ENCODE measurements at places on chromosomes 7 and 10.

DNA sequence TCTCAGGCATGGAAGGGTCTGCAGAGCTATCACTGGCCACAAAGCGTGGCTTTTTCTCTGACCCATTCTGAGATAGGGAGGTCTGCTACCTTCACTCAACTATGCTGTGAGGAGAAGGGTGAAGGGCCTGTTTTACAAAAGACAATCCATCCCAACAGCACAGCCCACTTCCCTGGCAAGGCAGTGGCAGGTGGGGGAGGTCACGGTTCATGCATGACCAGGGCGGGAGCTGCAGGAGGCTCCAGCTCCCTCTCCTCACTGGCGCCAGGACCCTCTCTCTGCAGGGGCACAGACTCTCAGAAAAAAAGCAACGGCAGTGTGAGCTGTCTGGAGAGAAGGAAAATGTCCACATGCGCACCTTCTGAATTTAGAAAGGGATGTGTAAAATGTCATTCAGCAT is 28.5 kb downstream of the GRB10 start:
- no peak for DNase-seq

- no peak for DNase-seq
These were observed 131.5 kb downstream of the CCDC7 start for GRCh38 chr10:32577448-32577847.

DNA sequence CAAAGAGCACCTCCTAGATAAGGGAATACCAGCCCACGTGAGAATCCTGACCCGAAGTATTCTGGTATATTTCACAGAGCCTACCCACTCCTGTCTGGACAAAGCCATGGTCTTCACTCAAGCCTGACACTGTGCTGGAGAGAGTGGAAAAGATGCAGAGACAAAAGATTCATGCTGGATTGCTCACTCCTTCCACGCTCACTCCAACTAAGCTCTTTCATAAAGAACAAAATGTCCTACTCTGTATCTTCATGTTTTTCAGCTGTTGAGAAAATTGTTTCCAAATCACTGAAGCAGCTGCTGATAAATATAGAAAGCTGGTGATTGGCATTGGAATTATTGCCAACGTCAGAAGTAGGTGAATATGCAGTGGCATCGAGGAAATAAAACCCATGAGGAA is 106.0 kb downstream of the ABLIM1 start:
- no peak for DNase-seq

DNA sequence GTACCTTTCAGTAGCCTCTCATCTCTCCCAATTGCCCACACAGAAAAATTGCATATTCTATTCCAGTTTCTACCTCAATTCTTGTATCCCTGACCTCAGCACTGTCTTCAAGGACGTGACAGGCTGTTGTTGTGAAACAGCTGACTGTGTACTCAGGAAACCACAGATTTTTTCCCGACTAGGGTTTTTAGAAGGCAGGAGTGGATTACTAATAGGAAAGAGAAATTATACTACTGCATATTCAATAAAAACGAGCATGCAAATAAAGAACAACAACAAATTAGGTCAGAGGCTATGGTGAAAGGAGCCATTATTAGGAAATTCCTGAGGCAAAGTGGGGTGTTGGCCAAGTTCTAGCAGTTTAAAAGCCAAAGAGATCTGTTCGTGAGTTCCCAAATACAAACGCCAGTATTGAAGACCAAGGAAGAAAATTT is 93.4 kb downstream of the DOCK4 start:
- DNase-seq, result no peak

GRCh38 chr7:39367943-39368342 is 198.3 kb upstream of the YAE1 start:
- no peak for DNase-seq

DNA sequence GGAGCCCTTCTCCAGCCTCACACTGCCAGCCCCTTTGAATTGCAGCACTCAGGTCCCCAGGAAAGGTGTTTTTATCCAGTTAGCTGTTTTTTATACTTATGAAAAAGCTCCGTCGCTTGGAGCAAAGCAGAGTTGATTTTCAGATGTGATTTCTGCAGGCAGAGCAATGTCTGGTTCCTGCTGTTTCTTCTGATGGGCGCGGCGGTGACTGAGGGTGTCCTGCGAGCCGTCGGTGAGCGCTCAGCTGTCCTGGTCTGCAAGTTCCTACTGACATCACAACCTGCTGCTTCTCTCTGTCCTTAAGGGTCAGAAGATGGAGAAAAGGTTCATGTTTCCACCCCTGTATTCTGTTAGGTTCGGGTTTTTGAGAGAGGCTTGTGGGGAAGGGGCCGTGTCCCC is 109.6 kb upstream of the FAM20C start:
- DNase-seq, result no peak

DNA sequence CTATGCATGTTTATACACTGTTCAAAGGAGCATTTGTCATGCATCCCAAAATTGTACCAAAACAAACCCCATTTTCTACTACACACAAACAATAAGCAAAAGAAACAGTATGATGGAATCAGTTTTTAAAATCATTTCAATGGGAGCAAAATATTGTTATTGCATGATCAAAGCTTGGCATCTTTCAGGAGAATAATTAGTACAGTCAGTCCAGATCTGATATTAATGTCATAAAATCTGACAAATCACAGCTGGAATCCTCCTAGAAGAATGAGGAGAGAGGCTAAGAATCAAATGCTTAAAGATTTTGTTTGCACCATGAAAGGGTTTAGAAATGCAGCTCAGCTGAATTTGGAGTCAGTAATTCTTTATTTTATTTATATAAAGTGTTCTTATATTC is 229.7 kb upstream of the SEMA3E start:
- DNase-seq, result no peak

- no peak for DNase-seq
These were observed 256.4 kb downstream of the KIAA1217 start for GRCh38 chr10:24465124-24465874.

GRCh38 chr7:149716007-149716931 is 57.1 kb downstream of the ZNF467 start:
- DNase-seq, result no peak

GRCh38 chr10:89283025-89283935 is 18.6 kb upstream of the IFIT2 start:
- no peak for DNase-seq

DNA sequence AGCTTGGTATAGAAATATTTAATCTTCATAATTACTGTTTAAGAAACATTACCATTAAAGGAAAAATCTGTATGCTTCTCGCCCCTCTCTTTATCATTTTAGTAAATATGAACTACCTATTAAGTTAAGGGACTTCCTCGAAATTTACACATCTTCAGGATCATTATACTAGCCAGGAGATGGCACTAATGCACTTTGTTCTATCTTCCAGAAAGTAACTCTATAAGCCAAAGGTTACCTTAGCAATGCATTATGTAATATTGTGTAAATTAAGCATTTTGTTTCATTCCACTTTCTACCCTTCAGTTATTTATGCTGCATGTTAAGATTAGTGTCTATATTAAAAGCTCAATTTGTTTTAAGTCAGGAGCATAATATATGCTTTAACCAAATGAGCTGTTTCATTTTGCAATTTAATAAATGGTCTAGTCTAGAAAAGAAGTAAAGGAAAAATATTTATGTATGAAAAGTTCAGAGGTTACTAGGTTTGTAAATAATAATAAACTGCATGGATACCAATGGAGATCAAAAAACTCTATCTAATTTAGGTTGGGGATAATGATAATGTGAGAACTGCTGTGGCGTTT is 128.5 kb downstream of the ANKRD7 start:
- DNase-seq, result no peak

GRCh38 chr7:39259391-39260003 is 281.8 kb downstream of the POU6F2 start:
- no peak for DNase-seq

GRCh38 chr7:7805511-7806153 is 87.2 kb upstream of the RPA3 start:
- no peak for DNase-seq

- DNase-seq, result no peak
These were observed 93.8 kb downstream of the CPXM2 start for GRCh38 chr10:123797813-123798212.

- peak; percentile 5 for DNase-seq
These were observed 112.1 kb downstream of the VPS41 start for GRCh38 chr7:38796626-38797501.

DNA sequence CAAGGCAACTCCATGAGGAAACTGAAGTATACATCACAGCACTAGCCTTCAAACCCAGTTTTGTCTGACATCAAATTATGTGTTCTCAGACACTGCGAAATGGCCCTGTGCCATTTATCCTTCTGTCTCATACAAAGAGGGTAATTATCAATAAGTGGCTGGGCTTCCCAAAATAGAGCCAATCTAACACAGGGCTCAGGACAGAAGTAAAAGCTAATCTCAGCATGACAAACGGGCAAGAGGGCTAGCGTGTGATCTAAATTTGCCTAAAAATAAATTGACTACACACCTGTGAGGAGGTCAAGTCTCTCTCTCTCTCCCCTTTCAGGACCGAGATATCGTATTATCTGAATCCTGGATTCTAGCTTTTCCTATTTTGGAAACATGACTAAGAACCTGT is 67.2 kb downstream of the DGKB start:
- no peak for DNase-seq

DNA sequence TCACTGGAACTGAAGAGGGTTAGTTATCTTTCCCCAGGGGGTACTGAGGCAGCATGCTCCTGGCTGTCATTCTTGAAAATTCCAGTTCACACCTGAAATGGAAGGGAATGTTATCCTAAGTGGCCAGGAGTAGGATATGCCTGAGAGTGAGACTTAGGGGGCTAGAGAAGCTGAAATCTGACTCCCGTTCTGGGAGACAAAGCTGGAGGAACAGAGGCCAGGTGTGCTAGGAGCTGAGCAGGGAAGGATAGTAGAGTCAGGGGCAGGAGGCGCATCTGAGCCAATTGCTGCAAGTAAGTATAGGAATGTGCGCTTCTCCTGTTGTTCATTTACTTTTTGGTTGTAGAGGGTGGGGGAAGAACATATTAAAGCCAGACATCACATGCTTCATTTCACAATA is 58.1 kb upstream of the KIAA1217 start:
- no peak for DNase-seq

GRCh38 chr10:13813550-13813949 is 226.8 kb downstream of the PRPF18 start:
- no peak for DNase-seq

DNA sequence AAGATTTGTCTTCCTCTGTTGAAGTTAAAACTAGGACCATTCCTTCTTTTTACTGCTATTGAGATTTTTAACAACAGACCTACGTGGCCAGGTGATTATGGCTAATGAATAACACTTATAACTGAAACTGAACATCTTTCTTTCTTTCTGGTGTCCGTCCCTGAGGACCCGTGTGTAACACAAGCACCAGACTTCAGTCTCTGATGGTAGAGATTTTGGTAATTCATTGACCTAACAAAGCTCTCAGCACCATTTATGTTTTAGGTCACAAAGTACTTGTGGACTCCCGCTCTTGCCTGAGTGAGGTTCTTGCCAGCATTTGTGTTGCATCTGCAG is 40.4 kb upstream of the TMEM229A start:
- no peak for DNase-seq

GRCh38 chr10:27680006-27680557 is 65.5 kb downstream of the MKX start:
- no peak for DNase-seq

DNA sequence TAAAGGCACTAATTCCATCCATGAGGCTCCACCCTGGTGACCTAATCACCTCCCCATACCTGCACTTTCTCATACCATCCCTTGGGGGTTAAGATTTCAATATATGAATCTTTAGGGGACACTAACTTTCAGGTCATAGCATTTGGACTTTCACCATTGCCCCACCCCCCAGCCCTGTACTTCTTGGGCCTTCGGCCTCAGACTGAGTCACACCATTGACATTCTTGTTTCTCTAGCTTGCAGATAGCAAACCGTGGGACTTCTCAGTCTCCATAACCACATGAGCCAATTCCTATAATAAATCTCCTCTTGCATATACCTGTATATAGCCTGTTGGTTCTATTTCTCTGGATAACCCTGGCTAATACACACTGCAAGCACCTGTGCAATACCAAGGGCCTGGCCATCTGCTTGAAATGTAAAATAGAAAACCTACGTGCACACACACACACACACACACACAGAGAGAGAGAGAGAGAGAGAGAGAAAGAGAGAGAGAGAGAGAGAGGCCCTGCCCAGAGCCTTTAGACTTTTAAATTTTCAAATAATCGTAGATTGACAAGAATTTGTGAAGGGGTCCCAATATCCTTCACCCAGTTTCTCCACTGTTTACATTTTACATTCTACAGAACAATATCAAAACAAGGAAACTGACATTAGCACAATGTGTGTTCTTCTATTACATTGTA is 25.3 kb downstream of the ANXA8 start:
- no peak for DNase-seq

DNA sequence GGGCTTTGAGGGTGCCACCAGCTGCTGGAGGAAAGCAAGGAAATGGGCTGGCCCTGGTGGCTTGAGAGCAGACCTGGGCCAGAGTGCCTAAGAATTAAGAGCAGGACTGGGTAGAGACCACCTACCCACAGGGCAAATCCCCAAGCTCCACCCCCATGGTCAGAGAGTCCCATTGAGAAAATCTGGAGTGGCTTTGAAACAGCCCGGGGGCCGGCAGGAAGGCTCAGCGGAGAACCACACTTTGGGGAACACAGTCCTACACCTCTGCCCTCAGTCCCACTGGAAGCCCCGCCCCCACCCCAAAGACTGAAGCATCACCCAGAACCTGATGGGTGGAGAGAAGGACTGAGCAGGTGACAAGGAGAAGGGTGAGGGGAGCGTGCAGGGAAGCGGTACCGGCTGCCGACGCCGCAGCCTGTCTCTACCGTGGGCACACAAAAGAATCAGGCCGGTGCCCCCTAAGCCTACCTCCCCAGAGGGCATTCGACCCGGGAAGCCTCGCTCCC is 3.6 kb downstream of the SMARCD3 start:
- DNase-seq, result no peak

DNA sequence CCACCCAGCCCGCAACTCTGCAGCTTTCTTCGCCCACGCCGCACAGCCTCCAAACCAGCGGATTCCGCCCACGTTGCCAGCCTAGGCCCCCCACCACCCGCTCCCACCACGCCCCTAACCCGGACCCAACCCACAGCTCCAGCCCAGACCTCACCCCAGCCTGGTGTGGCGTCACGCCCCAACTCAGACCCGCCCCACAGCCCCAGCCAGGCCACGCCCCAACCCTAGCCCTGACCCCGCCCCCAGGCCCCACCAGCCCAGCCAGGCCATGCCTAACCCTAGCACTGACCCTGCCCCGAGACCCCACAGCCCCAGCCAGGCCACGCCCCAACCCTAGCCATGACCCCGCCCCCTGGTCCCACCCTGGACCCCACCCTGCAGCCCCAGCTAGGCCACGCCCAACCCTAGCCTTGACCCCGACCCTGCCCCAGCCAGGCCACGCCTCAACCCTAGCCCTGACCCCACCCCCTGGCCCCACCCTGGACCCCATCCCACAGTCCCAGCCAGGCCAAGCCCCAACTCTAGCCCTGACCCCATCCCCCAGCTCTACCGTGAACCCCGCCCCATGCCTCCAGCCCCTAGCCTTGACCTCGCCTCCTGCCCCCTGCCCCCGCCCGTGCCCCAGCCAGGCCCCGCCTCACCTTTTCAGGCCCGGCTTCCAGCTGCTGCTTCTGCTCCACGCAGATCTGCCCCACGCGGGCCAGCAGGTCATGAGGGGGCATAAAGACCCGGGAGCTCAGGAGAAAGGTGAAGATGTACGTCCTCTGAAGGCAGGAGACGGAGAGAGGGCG is 64.0 kb downstream of the RASGEF1A start:
- DNase-seq, result peak; percentile 34

GRCh38 chr7:27145914-27146412 is 1.6 kb downstream of the HOXA6 start:
- DNase-seq, result no peak

- DNase-seq, result no peak
These were observed 9.7 kb downstream of the EIF4H start for GRCh38 chr7:74183653-74184450.

- DNase-seq, result no peak
These were observed 9.8 kb upstream of the MAFK start for GRCh38 chr7:1520539-1521234.

- DNase-seq, result no peak
These were observed 75.0 kb downstream of the C10orf105 start for GRCh38 chr10:71644307-71645180.

Measured in T-helper 22 cell (primary cell).